Substantia nigra (tissue), 51 donors: ENCODE measurements at places on chromosomes 16 and 17.
A peak's percentile ranks its signal among the peaks of the same experiment; 100 is the strongest.

GRCh38 chr16:68473358-68474070 lies 25.2 kb upstream of the SMPD3 start:
- no peak for DNase-seq

GRCh38 chr17:53687324-53687723 lies 135.4 kb upstream of the KIF2B start:
- DNase-seq: no peak

DNA sequence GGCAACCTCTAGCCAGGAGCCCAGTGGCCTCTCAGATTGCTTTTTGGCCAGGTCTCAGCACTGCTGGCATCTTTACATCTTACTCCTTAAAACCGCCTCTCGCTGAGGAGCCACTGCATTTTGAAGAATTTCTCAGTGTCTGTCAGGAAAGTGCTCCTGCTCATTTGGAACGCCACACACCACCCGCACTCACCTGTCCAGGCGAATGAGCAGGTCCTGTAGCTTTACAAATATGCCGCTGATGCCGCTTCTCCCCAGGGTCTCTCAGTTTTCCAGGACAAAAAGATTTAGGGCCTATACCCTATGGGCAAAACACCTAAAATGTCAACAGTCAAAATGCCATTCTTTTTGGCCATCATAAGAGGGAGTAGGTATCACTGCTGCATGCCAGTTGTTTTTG lies 22.1 kb downstream of the CYB561 start:
- no peak for DNase-seq

DNA sequence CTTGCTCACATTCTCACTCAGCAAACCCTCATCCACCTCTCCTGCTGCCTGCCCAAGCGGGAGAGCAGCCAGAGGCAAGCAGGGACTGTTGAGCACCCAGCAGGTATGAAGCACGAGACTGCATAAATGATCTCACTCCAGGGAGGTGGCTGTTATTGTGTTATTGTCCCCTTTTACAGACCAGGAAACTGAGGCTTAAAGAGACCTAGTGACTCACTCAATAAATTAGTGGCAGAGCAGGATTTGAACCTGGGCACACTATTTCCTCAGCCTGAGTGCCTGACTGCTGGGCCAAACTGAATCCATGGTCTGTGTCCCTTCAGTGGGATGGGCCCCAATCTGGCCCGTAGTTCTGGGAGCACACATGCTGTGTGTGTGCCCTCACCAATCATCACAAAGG lies 12.3 kb upstream of the MAP2K3 start:
- DNase-seq: no peak

DNA sequence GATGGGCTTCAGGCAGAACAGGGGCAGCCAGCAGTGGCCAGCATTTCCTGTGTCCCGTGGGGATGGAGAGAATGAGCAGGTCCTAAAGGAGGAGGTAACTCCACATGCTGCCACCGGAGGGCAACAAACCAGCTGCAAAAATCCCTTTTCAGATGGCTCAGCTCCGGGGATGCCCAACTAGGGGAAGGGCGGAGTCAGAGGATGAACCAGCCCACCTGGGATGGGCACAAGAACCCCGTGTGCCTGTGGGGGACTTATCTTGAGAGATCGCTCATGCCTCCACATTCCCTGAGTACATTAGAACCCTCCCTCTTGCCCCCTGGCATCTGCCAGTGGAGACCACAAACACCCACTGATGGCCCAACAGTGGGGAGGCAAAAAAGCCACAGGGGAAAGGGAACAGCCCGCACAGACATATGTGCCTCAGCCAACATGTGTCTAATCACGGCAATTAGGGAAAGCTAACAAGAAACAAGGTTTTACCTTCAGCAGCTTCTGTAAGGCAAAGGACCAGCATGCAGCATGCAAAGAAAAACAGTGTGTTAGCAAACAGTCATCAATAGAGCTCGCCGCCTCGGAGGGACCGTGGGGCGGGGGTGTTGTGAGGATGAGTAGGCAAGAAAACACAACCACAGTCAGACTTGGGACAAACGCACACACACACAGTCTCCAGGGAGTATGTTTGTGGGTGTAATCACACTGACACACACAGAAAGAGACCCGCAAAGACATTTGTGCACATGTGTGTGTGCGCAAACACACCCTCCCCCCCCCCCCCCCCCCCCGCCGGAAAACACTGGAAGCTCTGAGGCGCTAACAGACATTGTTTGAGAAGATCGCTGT lies 64.0 kb downstream of the MYO18A start:
- no peak for DNase-seq

DNA sequence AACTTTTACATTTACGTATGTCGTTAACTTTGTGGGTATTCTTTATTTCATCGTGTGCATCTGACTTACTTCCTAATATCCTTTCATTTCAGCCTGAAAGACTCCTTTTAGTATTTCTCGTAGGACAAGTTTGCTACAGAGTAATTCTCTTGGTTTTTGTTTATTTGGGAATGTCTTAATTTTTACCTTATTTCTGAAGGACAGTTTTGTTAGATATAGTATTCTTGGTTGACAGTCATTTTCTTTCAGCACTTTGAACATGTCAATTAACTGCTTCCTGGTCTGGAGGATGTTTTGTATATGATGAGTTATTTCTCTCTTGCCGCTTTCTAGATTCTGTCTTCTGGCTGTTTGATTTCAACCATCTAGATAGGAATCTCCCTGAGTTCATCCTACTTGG lies 109.2 kb upstream of the NACA2 start:
- no peak for DNase-seq

DNA sequence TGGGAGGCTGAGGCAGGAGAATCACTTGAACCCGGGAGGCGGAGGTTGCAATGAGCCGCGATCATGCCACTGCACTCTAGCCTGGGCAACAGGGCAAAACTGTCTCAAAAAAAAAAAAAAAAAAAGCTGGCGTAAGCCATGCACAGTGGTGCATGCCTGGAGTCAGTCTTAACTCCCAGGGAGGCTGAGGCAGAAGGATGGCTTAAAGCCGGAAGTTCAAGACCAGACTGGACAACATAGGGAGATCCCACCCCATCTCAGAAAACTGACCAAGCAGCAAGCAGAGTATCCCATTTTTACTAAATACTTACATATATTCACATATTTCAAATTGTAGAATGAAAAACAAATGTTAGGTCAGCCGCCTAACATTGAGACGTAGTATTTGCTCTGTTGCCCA lies 4.6 kb downstream of the NT5C start:
- DNase-seq: no peak

GRCh38 chr16:66705790-66706505 lies 9.4 kb upstream of the CMTM4 start:
- DNase-seq: no peak

DNA sequence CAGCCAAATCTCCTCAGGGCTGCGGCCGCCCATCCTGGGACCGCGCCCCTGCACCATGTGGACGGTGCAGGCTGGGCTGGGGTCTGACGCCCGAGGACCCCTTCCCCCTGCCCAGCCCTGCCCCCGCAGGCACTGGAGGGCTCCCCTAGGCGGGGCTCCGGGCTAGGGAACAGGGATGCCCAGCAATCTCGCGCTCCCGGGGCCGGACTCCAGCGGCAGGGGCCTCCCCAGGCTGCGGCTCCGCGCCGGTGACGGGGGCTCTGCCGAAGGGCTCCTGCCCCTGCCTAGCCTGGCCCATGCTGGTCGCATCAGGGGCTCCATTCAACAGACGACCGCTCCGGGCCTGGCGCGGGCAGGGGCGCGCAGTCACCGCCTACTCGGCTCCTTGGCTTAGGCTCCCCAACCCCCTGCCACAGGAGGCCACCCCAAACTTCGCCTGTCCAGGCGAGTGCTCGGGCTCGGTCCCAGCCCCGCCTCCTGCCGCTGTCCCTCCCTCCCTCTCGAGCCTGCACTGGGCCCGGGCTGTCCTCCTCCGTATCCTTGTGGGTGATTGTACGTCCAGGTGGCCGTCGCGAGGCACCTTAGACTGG lies 27.4 kb upstream of the ADORA2B start:
- no peak for DNase-seq

DNA sequence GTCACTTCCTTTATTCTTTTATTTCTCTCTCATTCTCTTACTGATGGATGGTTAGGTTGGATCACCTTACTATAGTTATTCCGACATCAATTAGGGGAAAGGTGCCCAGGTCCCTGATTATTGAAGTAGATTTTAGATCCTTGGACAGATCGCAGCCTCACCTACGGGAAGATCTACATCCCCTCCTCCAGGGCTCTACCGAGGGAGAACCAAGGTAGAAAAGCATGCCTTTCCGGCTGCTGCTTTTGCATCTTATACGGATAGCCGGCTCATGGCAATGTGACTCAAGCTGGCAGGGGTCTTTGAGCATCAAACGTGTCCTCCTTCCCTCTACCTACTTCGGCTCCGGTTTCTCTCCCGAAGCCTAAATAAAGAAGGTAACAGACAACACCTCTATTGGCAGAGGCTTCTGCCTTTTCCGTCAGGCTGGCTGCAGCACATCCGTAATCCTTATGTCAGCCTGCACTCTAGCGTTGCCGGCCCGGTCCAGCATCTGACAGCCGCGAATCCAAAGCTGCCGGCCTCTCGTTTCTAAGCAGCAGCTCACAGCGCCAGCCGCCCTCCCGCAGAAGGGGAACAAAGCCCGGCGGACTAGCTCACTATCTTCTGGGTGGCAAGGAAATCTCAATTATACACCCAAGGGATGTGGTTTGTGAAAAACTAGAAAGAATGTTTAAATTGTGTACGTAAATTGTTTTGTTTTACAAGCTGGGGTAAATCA lies 46.9 kb downstream of the IRX6 start:
- peak; percentile 10 for DNase-seq

GRCh38 chr16:67024384-67025209 lies 4.4 kb upstream of the CBFB start:
- DNase-seq: no peak

DNA sequence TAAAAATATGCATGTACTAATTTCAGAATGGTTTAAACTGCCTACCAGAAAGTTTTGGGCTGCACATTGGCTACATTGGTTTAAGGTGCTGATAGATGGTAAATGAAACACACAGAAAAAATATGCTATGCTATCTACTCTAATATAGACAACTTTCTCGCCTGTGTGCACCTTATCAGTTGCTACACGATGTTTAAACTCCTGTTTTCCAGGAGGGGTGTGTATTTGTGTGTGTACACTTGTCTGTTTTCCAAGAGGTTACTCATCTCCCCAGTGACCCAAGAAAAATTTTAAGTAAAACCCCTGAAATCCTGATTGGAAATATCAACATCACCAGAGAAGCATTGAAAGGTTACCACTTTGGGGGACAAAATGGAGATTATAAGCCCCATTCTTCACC lies 21.6 kb upstream of the PSMC5 start:
- no peak for DNase-seq

- no peak for DNase-seq
These were observed 4.8 kb downstream of the IRX5 start for GRCh38 chr16:54935266-54935968.

- DNase-seq: no peak
These were observed 184.5 kb downstream of the TANC2 start for GRCh38 chr17:63150490-63150889.

- peak; percentile 17 for DNase-seq
These were observed 11.7 kb downstream of the ABAT start for GRCh38 chr16:8686031-8686621.

DNA sequence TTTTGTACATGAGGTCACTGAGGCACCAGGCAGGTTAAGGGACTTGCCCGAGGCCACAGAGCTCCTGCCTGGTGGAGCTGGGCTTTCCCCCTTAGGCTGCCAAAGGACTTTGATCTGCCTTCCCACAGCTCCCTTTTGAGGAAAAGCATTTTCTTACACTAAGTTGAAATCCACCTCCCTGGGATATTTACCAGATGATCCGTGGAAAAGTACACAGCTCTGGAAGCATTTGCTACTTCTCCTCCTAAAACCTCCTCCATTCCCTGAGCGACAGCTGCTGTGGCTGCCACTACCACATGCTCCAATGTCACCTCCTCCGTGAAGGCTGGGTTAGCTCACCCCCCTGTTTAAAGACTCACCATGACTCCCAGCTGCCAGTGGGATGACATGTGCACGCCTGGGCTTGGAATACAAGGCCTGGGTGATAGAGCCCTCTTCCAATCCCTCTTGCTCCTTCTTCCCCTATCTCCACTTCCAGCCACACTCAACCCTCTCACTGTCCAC lies 1.2 kb upstream of the MPRIP start:
- DNase-seq: no peak

DNA sequence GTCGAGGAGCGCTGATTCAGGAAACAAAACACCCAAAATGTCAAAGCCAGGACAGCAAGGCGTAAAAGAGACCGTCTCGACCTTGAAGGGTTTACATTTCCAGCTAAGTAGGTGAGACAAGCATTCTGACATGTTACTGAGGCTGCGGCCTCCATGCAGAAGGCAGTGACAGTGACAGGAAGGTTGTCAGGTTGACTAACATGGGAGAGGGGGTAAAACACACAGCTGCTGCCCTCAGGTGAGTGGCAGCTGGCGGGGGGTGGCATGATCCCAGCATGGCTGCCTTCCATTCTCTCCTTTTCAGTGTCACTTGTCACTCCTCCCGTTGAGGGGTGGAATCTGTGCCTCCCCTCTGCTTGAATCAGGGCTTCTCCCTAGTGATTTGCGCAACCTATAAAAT lies 31.9 kb upstream of the CRHR1 start:
- no peak for DNase-seq

DNA sequence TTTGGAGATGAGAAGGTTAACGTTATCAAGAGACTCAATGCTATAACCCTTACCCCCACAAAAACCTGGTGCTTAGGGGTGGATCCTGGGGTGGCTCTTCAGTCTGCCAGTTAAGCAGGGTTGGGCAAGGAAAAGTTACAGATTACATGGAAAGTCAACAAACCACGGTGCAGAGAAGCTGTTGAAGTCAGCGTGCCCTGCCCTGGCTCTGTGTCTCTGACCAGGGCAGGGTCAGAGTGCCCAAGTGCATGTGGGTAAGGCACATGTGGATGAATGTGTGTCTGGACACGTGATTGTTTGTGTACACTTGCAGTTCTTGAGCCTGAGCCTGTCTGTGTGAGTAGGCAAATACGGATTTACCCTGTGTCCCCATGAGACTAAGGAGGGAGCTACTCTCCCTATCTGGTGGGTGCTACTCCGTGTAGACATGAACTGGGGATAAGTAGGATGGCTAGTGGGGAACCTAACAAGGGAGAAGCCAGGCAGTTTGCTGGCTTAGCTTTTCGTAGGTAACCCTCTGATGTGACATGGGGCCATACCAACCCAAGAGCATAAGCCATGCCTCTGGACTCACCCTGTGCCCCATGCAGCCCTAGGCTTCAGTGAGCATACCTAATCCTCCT lies 5.5 kb downstream of the IGFBP4 start:
- no peak for DNase-seq

- no peak for DNase-seq
These were observed 2.0 kb downstream of the MARF1 start for GRCh38 chr16:15640966-15641365.
